ENCODE measurements at places on chromosomes 1 and 21.

GRCh38 chr1:108082738-108083562 is 117.2 kb downstream of the SLC25A24 start:
- DNase-seq = no peak

- DNase-seq = no peak
These were observed 538.0 kb upstream of the PLXNA2 start for GRCh38 chr1:208782186-208782585.

GRCh38 chr1:83882906-83883305 is 116.0 kb downstream of the TTLL7 start:
- DNase-seq = no peak

DNA sequence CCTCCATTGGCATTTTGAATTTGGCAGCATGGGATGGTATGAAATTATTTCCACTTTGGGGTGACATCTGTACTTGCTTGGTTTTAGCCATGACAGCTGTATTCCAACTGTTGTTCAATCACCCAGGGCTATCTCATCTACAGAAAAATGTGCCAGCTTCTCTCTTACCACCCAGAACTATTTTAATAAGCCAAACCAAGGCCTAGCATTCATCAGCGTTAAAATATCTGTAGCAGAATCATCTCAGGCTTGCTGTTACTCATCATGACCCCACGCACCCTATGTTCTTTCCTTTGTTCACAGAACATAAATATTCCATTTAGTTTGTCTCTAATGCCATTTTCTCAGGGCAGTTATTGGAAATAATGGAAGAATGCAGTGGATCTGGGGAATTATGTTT is 49.8 kb downstream of the GIPC2 start:
- DNase-seq = no peak

DNA sequence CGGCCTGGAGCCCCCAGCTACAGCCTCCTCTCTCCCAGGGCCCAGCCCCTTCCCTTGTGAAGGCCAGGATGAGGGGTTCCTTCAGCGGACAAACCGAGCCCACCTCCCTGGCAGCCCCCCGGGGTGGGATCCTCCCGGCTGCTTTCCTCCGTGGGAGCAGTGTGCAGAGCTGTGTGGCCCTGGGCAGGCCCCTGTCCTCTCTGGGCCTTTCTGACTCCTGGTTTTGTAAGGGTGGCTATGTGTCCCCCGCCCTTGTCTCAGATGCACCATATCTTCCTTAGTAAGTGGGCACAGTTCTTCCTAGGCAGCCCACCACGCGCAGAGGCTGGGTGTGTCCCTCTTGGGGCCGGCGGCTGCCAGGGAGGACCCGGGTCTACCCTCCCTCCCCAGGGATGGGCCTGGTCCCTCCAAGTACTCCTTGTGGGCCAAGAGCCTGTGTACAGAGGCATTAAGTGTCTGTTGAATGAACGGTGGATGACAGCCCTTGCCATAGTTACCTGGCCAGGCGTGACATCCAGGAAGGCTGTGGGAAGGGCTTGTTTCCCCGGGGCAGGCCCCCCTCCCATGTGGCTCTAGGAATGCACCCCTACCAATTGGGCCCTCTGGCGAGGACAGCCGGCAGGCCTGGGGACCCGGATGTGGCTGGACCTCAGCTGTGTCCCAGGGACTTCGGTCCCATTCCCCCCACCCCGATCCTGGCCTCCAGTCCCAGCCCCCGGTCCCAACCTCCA is 3.8 kb downstream of the SMIM1 start:
- no peak for DNase-seq

GRCh38 chr1:15038232-15039016 is 115.1 kb upstream of the TMEM51 start:
- DNase-seq = no peak

All from CD4-positive, alpha-beta T cell treated with Interleukin-15 for 1 hour (primary cell).